Left colon (tissue), 2 donors: ENCODE measurements at places on chromosomes 12 and 14.

- peak; percentile 12 for DNase-seq
Observed at GRCh38 chr12:109310247-109311125, 1.4 kb upstream of the FOXN4 start.

DNA sequence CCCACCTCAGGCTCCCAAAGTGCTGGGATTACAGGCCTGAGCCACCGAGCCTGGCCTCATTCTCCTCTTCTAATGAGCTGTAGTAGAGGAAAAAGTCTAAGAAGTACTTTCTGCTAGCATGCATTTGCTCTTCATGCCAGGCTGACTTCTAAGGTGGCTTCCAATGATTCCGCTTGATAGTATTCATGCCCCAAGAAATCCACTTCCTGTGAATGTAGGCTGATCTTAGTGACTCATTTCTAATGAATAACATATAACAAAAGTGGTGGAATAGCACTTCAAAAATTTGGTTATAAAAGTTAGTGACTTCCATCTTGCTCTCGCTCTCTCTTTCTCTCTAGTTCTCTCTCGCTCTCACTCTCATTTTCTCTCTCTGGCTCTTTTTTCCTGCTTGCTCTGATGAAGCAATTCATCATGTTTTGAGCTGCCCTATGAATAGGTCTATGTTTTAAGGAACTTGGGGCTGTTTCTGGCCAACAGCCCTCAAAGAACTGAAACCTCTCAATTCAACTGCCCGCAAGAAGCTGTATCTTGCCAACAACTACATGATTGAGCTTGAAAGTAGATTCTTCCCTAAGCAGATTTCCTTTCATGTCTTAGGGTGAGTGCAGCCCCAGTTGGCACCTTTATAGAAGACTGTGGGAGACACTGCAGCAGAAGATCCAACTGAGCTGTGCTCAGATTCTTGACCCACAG, 282.9 kb downstream of the RMST start:
- no peak for DNase-seq

DNA sequence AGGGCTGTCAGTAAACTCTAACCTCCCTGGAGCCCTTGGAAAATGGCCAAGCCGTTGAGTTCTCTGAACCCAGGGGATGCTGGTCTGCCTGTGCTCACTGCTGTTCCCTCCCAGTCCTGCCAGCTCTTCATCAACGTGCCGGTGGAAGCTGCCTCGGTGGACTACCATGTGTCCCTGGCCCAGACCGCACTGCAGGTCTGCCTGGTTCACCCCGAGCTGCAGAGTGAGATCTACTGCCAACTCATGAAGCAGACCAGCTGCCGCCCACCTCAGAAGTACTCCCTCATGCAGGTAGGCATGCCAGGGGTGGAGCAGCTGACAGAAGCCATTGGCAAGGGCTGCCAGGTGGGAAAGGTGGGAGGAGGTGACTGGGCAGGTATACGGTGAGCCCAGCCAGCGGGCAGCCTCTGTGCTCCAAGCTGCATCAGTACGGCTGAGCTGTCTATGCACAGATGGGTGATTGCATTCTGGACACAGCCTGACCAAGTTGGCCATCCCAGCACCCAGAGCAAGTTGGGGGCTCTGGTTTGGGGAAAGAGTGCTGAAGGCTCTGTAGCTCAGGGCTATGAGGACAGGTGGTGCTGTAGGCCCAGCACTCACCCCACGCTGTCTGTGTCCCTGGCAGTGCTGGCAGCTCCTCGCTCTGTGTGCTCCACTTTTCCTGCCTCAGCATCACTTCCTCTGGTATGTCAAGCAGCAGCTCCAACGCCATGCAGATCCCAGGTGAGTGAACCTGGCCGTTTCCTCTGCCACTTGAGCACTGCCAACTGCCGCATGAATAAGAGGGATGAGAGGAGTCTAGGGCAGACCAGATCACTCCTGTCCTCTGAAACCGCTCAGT, 21.9 kb downstream of the PIGH start:
- no peak for DNase-seq

DNA sequence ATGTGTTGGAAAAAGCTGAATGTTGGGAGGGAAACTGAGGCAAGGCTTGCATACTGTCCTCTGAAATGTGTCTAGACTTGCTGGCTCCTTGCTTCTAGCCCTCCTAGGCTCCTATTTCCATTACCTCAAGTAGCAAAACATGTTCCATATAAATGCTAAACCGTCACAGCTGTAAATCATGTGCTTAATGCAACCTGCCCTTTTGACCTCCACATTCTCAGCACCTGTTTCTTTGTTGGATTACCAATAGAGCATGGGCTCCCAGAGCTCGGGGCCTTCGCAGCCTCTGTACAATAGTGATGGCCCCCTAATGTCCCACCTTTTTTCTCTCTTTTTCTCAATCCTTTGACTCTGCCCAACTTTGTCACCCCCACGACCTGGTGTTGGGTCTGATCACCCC, 23.3 kb downstream of the RERGL start:
- DNase-seq: no peak

DNA sequence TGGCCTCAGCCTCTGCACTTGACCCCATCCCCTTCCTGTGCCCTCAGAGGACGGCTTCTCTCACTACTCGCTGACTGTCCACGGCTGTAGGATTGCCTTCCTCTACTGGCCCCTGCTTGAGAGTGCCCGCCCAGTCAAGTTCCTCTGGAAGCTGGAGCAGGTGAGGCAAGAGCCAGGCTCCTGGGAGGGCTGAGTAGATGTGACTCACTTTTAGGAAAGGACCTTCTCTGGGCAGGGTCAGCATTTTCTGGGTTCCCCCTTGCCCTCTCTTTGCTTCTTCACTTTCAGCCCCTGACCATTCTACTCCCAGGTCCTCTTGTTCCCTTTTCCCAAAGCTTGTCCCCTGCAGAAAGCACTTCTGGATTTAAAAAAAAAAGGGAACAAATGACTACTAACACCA, 7.7 kb downstream of the CLSTN3 start:
- DNase-seq: no peak

DNA sequence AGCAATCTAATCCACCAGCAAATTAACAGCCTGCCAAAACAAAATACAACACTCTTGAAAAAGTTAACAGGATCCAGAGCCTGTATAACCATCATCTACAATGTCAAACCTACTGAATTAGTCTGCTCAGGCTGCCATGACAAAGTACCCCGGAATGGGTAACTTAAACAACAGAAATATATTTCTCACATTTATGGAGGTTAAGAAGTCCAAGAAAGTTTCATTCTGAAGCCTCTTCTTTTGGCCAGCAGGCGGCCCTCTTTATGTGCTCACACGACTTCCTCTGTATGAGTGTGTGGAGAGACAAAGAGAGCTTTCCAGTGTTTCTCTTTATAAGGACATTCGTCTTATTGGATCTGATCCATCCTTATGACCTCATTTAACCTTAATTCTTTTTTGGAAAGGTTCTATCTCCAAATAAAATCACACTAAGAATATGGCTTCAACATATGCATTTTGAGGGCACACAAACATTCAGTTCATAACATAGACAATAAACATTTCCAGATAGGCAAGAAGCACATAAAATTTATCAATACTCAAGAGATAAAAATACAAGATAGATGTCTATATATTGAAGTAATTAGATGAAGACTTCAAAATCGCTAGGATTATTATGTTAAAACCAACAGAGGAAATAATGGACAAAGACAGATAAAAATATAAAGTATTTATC, 5.9 kb upstream of the RERG start:
- peak; percentile 66 for DNase-seq
